NCI-H526 treated with DMSO at 0.1 percent for 48 hours (cell line): ENCODE measurements at places on chromosomes 2 and 18.

GRCh38 chr2:19176977-19177376 is 181.4 kb downstream of the OSR1 start:
- peak; percentile 80 for DNase-seq

- no peak for DNase-seq
These were observed 38.7 kb downstream of the LCT start for GRCh38 chr2:135798275-135798705.

DNA sequence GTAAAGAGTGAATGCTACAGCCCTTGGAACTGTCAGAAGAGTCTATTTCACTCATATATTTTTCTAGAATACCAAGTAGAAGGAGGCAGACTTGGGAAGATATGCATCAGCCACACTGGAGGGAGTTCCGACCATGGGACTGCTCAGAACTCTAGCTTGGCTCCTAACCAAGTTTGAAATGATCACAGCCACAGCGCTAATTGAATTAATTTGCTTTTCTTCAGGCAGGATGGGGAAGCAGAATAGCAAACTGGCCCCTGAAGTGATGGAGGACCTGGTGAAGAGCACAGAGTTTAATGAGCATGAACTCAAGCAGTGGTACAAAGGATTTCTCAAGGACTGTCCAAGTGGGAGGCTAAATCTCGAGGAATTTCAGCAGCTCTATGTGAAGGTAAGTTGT is 51.4 kb downstream of the VSNL1 start:
- no peak for DNase-seq

- DNase-seq, result peak; percentile 68
These were observed 148.6 kb downstream of the B3GNT2 start for GRCh38 chr2:62344472-62344871.

GRCh38 chr2:122635686-122636085 is 880.2 kb downstream of the TSN start:
- no peak for DNase-seq

GRCh38 chr2:43611987-43612894 is 16.4 kb upstream of the THADA start:
- DNase-seq, result peak; percentile 29

- no peak for DNase-seq
These were observed 517.1 kb upstream of the SYT4 start for GRCh38 chr18:43794363-43794762.

DNA sequence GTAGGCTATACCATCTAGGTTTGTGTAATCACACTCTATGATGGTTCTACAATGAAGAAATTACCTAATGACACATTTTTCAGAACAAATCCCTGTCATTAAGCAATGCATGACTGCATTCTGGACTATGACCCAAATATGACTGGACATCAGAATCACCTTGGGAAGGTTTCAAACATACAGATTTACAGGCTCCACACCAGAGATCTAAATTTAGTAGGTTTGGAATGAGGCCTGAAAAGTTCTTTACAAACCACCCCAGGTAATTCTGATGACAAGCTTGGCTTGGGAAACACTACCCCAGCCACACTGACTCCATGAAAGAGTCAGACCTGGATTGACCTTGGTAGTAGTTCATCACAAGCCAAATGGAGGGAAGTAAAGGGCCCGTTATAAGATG is 52.2 kb upstream of the NFE2L2 start:
- DNase-seq, result no peak

GRCh38 chr2:15738225-15738546 is 146.5 kb downstream of the DDX1 start:
- DNase-seq, result no peak

DNA sequence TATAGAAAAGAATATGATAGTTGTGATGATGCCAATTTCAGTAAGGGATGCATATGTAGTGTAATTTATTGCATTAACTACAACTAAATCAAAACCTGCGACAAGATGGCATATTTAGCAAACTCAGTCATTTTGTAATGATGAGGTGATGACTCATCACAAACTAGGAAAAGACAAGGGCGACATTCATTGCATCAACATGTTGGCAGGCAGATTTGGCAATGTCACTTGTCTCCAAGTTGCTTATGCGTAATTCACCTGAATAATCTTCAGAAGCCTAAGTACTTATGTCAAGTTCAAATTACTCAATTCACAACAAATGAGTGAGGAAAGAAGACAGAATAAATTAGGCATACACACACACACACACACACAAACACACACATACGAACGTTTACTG is 273.2 kb upstream of the RGPD4 start:
- no peak for DNase-seq

DNA sequence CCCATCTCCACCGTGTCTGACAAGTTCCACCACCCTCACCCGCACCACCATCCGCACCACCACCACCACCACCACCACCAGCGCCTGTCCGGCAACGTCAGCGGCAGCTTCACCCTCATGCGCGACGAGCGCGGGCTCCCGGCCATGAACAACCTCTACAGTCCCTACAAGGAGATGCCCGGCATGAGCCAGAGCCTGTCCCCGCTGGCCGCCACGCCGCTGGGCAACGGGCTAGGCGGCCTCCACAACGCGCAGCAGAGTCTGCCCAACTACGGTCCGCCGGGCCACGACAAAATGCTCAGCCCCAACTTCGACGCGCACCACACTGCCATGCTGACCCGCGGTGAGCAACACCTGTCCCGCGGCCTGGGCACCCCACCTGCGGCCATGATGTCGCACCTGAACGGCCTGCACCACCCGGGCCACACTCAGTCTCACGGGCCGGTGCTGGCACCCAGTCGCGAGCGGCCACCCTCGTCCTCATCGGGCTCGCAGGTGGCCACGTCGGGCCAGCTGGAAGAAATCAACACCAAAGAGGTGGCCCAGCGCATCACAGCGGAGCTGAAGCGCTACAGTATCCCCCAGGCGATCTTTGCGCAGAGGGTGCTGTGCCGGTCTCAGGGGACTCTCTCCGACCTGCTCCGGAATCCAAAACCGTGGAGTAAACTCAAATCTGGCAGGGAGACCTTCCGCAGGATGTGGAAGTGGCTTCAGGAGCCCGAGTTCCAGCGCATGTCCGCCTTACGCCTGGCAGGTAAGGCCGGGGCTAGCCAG is 1.2 kb downstream of the ONECUT2 start:
- DNase-seq, result peak; percentile 61

GRCh38 chr2:29817801-29818680 is 103.3 kb downstream of the ALK start:
- no peak for DNase-seq

DNA sequence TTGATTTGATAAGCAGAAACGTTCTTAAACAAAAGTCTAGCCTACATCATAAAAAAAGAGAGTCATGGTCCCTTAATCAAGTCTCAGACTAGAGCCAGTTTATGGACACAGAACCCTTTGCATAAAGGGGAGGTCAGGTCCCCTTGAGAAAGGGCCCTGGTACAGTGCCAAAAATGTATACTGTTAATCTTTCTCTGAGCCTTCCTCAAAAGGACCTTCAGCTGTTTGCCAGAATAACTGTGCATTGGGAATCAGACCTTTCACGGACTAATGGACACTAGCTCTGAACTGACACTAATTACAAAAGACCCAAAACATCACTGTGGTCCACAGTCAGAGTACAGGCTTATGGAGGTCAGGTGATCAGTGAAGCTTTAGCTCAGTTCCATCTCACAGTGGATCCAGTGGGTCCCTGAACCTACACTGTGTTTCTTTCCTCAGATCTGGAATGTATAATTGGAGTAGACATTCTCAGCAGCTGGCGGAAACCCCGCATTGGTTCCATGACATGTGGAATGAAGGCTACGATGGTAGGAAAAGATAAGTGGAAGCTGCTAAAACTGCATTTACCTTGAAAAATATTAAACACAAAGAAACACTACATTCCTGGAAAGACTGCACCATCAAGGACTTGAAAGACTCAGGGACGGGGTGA is 151.4 kb downstream of the TMEFF2 start:
- DNase-seq, result no peak

- no peak for DNase-seq
These were observed 99.9 kb downstream of the TRIB2 start for GRCh38 chr2:12816379-12817306.

- DNase-seq, result no peak
These were observed 463.2 kb downstream of the CDH2 start for GRCh38 chr18:27713738-27714095.

DNA sequence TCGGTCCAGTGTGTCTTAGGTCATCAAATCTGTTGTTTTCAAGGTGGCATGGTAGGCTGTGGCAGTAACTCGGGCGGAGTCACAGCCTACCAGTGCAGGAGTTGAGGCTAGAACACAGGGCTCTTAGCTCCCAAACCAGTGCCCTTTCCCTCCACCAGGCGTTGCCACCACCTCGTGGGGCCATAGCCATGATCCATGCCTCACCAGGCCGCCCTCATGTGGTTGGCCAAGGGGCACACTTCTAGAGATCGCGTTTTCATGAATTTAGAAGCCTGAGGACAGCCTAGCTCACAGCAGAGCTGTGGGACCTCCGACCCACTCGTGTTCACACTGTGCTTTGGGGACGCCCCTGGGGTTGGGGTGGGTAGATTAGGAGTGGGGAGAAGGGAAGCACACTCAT is 10.6 kb downstream of the SEC11C start:
- no peak for DNase-seq

GRCh38 chr2:38898256-38898655 is 8.6 kb downstream of the ARHGEF33 start:
- no peak for DNase-seq

- DNase-seq, result no peak
These were observed 74.3 kb downstream of the THADA start for GRCh38 chr2:43521568-43521967.

DNA sequence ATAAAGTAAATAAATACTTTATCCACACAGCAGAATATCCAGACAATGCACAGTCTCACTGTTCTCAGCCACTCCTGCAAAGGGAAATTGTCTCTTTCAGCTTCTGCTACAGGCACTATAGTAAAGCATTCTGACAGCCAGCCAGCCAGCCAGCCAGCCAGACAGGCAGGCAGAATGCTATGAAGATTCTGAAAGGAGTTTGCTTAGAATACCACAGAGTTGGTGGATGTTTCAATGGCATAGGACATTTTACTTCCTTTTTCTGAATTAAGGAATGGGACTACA is 116.1 kb upstream of the CYP26B1 start:
- DNase-seq, result no peak

DNA sequence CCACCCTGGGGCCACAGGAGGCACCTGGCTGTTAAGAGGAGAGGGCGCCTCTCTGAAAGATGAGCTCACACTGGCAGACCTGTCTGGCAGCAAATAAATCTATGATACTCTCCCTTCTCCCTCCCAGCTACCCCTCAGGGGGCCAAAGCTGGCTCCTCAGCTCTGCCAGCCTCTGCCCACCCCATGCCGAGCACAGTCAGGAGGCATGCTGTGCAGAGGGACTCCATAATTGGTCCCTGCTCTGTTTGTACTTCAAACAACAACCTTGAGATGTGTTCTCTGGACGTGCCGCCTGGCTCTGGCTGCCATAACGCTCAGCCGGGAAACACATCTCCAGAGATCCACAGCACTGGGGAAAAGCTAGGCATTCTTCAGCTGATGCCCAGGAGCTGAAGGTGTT is 126.7 kb downstream of the GALNT14 start:
- DNase-seq, result no peak

DNA sequence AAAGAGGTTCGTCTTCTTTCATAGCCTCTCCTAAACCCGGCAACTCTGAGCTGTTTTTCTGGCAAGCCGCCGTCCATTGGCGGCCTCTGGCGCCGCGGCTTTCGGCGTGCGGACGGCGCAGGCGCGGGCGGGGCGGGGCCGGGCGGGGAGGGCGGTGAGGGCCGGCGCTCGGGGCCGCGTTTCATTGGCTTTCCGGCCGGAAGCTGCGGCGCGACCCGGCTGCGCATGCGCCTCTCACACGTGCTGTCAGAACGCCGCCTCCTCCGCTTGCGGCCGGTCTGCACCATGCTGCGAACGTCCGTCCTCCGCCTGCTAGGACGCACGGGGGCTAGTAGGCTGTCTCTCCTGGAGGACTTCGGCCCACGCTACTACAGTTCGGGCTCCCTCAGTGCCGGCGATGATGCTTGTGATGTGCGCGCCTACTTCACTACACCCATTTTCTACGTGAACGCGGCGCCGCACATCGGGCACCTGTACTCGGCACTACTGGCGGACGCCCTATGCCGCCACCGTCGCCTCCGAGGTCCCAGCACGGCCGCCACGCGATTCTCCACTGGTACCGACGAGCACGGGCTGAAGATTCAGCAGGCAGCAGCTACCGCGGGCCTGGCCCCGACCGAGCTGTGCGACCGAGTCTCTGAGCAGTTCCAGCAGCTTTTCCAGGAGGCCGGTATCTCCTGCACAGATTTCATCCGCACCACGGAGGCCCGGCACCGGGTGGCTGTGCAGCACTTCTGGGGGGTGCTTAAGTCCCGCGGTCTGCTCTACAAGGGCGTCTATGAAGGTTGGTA is at the start of gene MARS2:
TSS of gene MARS2 (plus strand) at position 249 of the 791 bp plus-strand sequence. CDS start at position 286, 37 bp downstream.
- peak; percentile 83 for DNase-seq

DNA sequence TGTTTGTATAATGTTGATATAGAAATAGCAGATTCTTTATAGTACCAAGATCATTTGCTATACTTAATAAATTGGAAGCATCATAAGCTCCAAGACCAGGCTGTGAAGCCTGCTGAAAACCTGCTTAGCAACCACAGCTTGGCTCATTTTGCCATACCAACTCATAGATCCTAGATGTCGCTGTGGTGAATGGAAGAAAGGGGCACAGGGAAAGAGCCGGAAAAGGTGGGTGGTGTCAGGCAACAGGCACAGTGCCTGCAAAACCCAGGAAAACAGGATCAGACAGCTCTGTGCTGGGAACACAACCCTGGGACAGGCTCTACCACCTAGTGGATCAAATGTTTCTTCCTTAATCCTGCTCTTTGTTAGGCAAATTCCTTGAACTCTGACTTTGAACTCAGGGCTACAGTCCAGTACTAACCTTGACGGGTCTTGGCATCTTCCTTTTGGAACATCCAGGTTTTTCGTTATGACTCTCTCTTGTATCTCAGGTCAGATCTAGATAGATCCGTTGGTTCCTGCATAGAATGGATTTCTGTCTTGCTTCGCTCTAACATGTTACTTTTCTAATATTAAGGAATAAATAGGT is 31.6 kb downstream of the TWSG1 start:
- DNase-seq, result no peak

DNA sequence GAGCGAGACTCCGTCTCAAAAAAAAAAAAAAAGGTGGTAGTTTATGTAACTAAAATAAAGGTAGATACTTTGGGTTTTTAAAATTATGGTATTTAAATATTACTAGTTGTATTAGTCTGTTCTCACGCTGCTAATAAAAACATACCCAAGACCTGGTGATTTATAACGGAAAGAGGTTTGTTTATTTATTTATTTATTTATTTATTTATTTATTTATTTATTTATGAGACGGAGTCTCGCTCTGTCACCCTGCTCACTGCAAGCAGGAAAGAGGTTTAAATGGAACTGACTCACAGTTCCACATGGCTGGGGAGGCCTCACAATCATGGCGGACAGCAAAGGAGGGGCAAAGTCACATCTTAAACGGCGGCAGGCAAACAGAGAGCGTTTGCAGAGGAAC is 196.0 kb downstream of the CALCRL start:
- no peak for DNase-seq
